ENCODE measurements at places on chromosomes 7 and 10.

GRCh38 chr7:44463169-44463808 lies 27.2 kb downstream of the NUDCD3 start:
- no peak for DNase-seq

GRCh38 chr7:5689716-5690115 lies 91.7 kb downstream of the RNF216 start:
- no peak for DNase-seq

DNA sequence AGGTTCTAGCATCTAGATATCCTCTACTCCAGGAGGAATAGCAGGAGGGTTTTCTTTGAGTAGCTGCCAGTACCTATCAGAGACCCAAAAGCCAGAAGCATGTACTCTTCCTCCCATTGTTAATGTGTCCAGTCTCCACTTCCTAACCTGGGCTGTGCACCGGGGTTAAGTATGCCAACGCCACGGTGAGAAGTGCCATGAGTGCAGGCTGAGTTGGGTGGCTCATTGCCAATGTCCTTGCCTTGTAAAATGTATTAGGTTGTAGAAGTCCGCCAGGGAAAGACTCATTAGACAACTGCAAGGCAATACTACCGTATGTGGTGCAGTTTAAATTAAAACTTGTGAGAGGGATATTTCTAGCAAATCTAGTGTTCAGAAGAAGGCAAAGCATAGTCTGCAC lies 55.0 kb upstream of the PRR15 start:
- no peak for DNase-seq

DNA sequence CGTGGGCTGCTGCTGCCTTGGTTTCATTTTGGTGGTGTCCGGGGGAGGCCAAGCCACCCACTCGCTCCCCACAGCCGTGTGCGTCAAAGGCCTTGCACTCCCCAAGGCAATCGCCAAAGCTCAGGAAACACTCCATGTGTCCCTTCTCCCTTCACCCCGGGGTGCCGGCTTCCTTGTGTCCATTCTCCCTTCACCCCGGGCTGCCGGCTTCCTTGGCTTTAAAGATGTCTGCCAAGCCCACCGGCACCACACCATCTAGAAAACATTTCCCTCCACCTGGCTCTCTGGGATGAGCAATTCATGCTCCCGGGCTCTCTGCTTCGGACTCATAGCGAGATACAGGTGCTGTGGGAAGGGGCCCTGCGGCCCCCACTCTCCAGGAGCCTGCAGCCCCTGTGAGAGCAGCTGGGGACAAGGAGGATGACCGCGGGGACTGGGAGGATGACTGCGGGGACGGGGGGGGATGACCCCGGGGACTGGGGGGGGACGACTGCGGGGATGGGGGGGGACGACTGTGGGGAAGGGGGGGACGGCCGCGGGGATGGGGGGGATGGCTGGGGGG lies 322.1 kb downstream of the DNAJB6 start:
- no peak for DNase-seq

- DNase-seq = no peak
Observed at GRCh38 chr7:106968160-106968559, 76.3 kb upstream of the PRKAR2B start.

DNA sequence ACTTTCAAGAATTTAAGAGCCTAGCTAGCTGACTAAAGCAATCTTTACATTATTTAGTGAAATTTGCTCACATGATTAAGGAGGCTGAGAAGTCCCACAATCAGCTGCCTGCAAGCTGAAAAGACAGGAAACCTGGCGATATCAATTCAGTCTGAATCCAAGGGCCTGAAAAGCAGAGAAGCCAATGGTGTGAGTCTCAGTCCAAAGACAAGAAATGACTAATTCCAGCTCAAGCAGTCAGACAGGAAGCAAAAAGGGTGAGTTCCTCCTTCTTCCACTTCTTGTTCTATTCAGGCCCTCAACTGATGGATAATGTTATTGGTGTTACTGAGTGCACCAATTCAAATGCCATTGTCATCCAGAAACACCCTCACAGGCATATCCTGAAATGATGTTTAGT lies 1231.6 kb upstream of the CELF2 start:
- DNase-seq = no peak

- DNase-seq = no peak
Observed at GRCh38 chr7:46468753-46469356, 547.8 kb upstream of the IGFBP3 start.

- no peak for DNase-seq
Observed at GRCh38 chr7:3882782-3883181, 581.7 kb downstream of the SDK1 start.

DNA sequence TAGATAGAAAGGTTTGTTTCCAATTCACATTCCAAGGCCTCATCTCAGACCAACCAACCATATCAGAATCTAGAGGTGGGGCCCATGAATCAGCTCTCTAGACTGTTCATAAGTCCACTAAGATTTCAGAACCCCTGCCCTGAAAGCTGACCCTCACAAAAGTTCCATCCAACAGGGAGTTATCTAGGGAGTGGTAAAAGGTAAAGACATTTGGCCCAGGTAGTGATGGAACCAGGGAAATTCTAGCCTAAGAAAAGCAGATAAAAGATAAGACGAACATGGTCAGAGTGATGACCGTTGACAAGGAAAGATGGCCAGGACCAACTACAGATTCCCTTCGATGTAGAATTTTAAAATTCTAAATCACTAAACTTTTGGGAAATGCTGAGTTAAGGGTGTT lies 198.0 kb upstream of the NEBL start:
- DNase-seq = no peak

Measured in activated CD4-positive, alpha-beta T cell treated with anti-CD3 and anti-CD28 coated beads for 4 hours (primary cell).